Chondrocyte (in vitro differentiated cells): ENCODE measurements at places on chromosomes 16 and 17.
A peak's percentile ranks its signal among the peaks of the same experiment; 100 is the strongest.

GRCh38 chr16:48000622-48001021 is 155.2 kb downstream of the ABCC12 start:
- H3K27me3 ChIP-seq: peaks cover 9% of the 10 kb centered on the region
- H3K4me3 ChIP-seq: no peak overlapping the region
- no peaks in the 10 kb centered on the region for H3K36me3 ChIP-seq
- no peak for DNase-seq

DNA sequence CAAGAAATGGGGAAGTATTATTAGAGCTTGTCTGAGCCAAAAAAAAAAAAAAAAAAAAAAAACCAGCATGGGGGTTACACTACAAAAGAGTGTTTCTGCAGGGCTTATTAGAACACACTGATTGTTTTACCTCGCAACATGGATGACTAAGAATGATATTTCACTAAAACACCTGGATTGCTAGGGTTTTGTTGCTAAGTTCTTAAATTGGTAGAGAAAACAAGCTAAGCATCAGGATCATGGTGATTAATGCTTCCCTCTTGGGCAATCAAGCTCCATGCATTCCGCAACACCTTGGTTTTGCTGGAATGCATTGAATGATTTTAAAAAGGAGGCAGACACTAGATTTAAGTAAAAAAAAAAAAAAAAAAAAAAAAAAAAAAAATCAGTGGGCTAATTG is 931.4 kb upstream of the CDH8 start:
- DNase-seq: no peak
- no peaks in the 10 kb centered on the region for H3K27me3 ChIP-seq
- no peaks in the 10 kb centered on the region for H3K36me3 ChIP-seq
- H3K27ac ChIP-seq: no peak overlapping the region

GRCh38 chr16:84995663-84996062 is 15.7 kb downstream of the ZDHHC7 start:
- DNase-seq: no peak
- peaks cover 67% of the 10 kb centered on the region for H3K4me1 ChIP-seq
- H3K4me3 ChIP-seq: no peak overlapping the region
- peaks cover 2% of the 10 kb centered on the region for H3K36me3 ChIP-seq
- peak overlapping the region; percentile 100 for H3K27ac ChIP-seq

- no peak for DNase-seq
- peaks cover 4% of the 10 kb centered on the region for H3K4me1 ChIP-seq
- H3K36me3 ChIP-seq: peaks cover 2% of the 10 kb centered on the region
- H3K4me3 ChIP-seq: no peak overlapping the region
- H3K27ac ChIP-seq: no peak overlapping the region
Observed at GRCh38 chr17:73760439-73760758, 116.2 kb upstream of the SDK2 start.

DNA sequence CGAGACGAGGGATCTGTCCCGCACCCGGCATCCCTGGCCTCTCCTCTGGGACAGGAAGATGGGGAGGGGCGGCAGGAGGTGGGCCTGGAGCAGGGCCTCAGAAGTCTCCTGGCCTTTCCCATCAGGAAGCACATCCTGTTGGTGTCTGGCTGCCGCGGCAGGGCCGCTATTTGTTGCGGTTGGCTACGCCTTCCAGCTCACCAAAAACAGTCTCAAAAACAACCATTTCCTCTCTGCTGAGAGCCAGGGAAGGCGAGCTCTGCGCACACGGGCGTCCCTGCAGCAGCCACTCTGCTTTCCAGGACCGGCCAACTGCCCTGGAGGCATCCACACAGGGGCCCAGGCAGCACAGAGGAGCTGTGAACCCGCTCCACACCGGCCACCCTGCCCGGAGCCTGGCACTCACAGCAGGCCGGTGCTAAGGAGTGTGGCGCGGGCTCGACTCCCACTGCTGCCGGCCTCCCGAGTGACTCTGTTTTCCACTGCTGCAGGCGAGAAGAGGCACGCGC is at the start of gene TMEM204:
Gene TMEM204 (plus strand): TSS at position 224 of the 509 bp plus-strand sequence. CDS start 610 bp downstream, outside the sequence.
- H3K4me1 ChIP-seq: peaks cover 52% of the 10 kb centered on the region
- no peaks in the 10 kb centered on the region for H3K27me3 ChIP-seq
- H3K27ac ChIP-seq: peak within 1 kb of the TSS; percentile 87
- peaks cover 8% of the 10 kb centered on the region for H3K36me3 ChIP-seq
- peak within 1 kb of the TSS; percentile 73 for H3K4me3 ChIP-seq
